Upper lobe of right lung (tissue), 1 donor: ENCODE measurements at places on chromosomes 11 and 22. TPM values are rescaled to one million over a fixed set of nuclear protein-coding genes. Genes with fewer than 3 reads are reported as not detected.

- no peaks in the 10 kb centered on the region for H3K36me3 ChIP-seq
- no peak for DNase-seq
- no peak overlapping the region for H3K4me3 ChIP-seq
- H3K4me1 ChIP-seq, result no peaks in the 10 kb centered on the region
- no peaks in the 10 kb centered on the region for H3K27me3 ChIP-seq
Measured at GRCh38 chr11:58004664-58005063, 19.0 kb upstream of the OR9Q1 start.

GRCh38 chr22:38164551-38164918 is 17.1 kb downstream of the PLA2G6 start:
- peak; percentile 43 for DNase-seq
- H3K27me3 ChIP-seq, result no peaks in the 10 kb centered on the region
- peaks cover 6% of the 10 kb centered on the region for H3K4me1 ChIP-seq
- no peak overlapping the region for H3K4me3 ChIP-seq

GRCh38 chr11:116955949-116956348 is 118.5 kb upstream of the APOA1 start:
- H3K4me3 ChIP-seq, result no peak overlapping the region
- DNase-seq, result no peak
- H3K27ac ChIP-seq, result no peak overlapping the region
- H3K36me3 ChIP-seq, result peaks cover 14% of the 10 kb centered on the region
- no peaks in the 10 kb centered on the region for H3K4me1 ChIP-seq

Gene FSHB
- total RNA-seq, result not detected

DNA sequence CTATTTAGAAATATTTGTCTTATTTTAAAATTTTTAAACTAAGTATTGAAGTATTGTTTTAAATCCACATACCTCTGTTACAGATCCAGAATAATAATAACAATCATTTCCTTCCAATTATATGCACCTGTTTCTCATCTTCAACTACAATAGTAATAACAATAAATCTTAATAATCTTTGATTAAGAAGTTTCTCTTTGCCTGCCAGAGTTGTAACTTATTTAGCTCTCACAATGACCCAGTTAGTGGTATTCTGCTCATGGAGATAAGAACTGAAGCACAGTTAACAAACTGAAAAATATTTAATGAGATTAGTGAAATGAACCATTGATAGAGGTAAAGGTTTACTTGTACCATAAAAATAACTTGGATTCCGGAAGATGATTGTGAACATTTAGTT is 796.3 kb downstream of the LUZP2 start:
- H3K4me1 ChIP-seq, result no peaks in the 10 kb centered on the region
- DNase-seq, result no peak
- no peak overlapping the region for H3K4me3 ChIP-seq
- H3K27me3 ChIP-seq, result no peaks in the 10 kb centered on the region
